ENCODE measurements at places on chromosomes 12 and 14.

- DNase-seq = no peak
These were observed 52.4 kb downstream of the LMNTD1 start for GRCh38 chr12:25500651-25501050.

GRCh38 chr14:106507354-106507753 lies 981.0 kb downstream of the TMEM121 start:
- DNase-seq = no peak

DNA sequence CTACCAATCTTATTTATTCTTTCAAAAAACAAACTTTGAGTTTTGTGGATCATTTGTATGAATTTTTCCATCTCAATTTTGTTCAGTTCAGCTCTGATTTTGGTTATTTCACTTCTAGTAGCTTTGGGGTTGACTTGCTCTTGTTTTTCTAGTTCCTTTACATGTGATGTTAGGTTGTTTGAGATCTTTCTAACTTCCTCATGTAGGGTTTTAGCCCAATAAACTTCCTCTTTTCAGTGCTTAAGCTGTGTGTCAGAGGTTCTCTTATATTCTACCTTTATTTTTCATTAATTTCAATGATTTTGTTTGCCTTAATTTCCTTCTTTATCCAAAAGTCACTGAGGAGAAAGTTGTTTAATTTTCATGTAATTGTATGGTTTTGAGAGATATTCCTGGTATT lies 860.4 kb upstream of the FBXO33 start:
- no peak for DNase-seq

DNA sequence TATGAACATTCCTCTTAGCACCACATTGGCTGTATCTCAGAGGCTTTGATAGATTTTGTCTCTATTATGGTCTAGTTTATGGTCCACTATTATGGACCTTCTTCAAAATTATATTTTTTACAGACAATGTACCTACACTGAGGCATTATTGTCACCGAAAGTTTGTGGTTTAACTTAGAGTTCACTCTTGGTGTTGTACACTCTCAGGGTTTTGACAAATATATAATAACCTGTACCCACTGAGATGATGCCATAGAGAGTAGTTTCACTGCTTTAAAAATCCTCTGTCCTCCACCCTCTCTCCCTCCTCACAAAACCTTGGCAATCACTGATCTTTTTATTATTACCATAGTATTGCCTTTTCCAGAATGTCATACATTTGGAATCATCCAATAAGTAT lies 528.2 kb downstream of the SLC6A15 start:
- no peak for DNase-seq

DNA sequence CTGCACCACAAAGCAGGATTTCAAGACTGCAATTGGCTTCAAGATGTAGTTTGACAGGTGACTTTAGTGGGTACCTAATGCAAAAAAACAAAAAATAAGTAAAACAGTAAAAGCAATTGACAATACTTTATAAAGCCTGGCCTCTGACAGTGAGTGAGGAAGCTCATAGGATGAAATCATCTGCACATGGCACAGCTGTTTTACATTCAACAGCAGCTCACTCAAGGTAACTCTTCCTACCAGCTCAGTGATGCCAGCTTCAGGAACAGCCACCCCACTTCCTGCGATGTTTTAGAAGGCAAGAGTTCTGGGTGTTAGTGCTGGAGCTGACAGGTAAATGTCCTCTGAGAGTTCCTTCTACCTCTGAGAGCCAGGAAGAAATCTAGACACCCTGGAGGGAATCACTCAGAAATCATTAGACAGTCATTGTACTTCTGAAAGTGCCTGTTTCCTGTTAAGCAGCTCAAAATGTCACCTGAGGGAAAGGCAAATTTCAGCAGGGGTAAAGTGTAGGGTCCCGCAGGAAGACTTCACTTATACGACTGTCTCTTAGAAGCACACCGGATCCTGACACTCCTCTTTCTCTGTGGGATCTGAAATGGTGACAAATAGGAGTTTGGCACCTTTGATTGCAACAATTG lies 99.9 kb downstream of the FOXN3 start:
- no peak for DNase-seq

DNA sequence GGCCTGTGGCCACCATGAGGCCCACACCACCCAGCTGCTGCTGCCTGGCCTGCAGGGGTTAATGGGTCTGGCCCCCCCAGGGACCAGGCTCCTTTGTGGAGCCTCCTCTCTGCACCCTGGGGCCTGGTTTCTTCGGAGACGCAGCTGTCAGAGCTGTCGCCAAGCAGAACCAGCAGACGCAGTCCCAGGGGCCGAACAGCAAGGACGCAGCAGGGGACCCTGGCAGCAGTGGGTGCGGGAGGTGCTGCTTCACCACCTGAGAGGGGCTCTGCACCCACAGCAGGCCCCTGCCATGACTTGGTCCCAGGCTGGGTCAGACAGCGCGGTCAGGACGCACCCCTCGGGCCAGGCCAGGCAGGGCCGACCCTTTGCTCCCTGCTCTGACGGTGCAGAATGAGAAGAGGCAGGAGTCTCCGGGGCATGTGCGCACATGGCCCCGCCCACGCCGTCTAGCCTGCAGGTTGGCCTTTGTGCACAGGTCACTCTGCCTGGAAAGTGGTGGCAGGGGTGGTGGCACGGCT lies 30.5 kb downstream of the JAG2 start:
- no peak for DNase-seq

GRCh38 chr14:50350975-50351374 lies 38.9 kb downstream of the DMAC2L start:
- DNase-seq = no peak

DNA sequence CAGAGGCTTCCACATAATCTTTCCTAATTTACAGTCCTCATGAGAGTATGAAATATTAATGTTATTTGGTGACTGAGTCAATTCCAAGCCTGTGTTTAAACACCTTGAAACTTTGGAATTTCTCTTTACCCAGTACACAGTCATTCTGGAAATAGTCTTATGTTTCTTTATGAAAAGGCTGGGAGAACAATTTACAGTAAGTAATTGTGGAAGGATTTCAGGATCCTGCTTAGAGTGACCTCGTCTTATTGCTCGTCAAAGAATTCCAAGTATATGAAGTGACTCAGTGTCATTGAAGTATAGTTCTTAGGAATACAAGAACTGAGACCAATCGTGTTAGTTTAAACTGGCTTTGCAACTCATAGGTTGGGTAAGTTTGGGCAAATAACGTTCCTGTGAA lies 634.2 kb downstream of the SLC16A7 start:
- DNase-seq = no peak

DNA sequence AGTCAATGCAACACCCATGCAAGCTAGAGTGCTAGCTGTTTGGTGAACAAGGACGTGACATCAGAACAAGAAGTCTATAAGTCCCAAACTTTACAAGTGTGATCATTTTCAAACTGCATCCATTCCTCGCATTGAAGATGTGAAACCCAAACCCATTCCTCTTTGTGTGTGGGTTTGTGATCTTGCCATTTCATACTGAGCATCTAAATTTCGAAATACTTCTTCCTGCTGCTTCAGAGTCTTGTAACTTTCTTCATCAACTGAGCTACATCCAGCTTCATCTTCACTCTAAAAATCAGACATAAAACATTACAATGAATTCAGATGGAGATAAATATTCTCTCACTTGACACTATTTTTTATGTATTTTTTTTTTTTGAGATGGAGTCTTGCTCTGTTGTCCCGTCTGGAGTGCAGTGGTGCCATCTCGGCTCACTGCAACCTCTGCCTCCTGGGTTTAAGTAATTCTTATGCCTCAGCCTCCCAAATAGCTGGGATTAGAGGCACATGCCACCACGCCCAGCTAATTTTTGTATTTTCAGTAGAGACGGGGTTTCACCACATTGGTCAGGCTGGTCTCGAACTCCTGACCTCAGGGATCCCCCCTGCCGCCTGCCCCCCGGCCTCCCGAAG lies 4.8 kb upstream of the ZCCHC8 start:
- no peak for DNase-seq

DNA sequence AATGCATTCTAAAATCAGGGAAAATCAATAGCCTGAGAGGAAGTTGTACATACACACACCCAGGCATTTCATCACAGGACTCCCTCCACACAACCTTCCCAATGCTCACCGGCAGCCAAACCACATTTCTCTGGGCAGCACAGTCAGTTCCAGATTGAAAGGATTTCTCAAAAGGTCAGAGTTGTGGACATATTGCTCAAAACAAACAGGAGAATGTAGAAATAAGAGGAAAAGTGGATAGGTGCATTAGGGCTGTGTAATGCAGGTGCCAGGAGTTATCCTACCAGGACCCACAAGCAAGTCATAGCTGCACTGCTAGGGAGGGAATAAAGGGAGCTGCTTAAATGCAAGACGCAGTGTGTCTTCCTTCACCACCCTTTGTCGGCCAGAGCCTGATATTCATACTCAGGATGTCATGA lies 62.9 kb downstream of the GCH1 start:
- no peak for DNase-seq

DNA sequence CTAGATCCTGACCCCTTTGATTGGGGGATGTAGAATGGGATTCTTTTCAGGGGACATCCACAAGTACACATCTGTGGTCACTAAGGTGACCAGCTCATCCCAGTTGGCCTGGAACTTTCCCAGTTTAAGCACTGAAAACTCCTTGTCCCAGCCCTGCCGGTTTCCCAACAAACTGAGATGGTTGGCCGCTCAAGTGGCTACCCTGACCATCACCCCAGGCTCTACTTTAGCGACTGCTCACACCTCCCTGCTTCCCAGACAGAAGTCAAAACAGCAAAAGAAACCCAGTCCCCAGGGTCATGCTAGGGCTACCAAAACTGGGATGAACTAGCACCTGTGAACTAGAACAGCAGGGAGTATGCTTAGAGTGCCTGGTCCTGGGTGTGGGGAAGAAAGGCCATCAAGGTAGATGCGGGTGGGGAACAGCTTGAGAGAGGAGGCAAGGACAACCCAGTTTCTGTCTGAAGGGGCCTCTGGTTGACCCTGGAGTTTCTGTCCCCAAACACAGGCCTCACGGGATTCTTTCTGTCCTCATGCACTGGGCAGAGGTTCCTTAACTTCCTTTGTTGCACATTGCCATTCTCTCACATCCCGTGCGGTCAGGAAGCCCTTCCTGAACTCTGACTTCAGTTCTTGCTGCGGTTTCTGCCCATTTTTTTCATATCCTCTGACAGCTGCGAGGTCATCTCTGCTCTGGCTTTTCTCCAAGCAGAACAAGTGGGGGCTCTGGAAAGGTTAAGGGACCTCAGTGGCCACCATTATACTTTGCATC lies 1.6 kb downstream of the LTB4R start:
- no peak for DNase-seq

DNA sequence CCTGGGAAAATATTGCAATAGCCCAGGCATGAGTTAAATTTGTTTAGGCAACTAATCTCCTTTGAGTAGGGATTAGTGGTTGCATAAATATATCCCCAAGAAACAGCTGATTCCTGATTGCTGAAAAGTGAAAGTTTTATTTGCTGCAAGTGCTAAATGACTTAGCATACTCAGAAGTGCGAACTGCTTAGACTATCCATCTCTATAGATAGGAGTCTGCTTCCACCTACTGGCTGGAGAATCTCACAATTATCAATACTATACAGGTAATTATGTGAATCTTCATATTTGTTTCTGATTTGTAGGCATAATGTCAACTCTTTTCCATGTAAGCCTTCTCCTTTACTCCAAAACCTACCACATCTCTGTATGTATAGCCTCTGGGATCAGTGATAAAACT lies 12.0 kb upstream of the SLCO1B3 start:
- DNase-seq = peak; percentile 62

DNA sequence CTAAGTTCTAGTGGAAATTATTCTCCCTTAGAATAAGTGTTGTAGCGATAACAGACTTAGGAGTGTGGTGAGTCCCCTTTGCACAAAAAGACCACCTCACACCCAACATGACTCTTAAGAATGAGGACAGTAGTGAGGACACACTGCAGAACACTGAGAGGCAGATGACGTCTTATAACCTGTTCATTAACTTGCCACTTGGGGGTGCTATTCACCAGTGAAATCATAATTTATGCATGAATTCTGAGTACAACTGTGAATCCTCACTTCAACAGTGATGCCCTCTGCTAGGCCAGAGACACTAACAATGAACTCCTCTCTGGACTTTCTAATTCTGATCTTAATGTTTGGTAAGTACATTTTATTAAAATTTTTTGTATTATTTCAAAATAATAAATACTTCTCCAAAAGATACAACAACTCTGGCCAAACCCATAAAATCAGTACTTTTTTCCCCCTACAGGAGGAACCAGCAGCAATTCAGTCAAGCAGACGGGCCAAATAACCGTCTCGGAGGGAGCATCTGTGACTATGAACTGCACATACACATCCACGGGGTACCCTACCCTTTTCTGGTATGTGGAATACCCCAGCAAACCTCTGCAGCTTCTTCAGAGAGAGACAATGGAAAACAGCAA lies 274.7 kb downstream of the DAD1 start:
- peak; percentile 4 for DNase-seq

- DNase-seq = no peak
These were observed 260.1 kb downstream of the C12orf75 start for GRCh38 chr12:105590571-105590970.

DNA sequence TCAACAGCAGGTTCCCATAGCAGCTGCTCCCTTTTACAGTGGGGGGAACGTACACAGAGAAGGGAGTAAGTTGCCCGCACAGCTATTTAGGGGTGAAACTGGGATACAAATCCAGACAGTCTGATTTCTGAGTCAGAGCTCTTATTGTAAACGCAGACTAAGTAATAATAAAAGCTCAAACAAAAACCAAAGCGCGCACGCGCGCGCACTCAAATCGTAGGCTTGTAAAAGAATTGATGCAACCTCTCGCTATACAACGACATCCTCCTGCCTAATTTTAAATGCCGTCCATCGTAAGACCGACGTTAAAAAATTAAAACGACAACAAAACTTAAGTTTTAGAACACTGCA lies 747 bp upstream of the DACT1 start:
- no peak for DNase-seq

- no peak for DNase-seq
These were observed 26.4 kb downstream of the NOS1 start for GRCh38 chr12:117334855-117335587.

DNA sequence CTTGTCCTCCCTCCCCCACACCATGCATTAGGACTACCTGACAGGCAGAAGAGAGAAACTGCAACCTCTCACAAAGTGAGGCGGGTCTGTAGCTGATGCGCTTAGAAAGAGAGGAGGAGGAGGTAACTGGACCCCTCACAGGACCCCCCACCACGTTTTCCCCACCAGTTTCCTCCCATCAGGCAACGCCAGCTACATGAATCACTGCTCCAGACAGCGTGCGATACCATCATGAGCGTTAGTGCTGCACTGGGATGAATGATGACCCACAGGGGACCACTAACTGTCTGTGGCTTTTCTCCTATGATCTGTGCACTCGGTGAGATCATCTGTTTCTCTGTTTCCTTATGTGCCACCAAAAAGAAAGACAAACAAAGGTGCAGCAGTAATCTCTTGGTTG lies 77.7 kb downstream of the KCNK10 start:
- peak; percentile 57 for DNase-seq

Measured in NCI-H345 (cell line).